Right cardiac atrium (tissue), 5 donors: ENCODE measurements at places on chromosomes 2 and 18. TPM values are rescaled to one million over a fixed set of nuclear protein-coding genes. Genes with fewer than 3 reads are reported as not detected.

DNA sequence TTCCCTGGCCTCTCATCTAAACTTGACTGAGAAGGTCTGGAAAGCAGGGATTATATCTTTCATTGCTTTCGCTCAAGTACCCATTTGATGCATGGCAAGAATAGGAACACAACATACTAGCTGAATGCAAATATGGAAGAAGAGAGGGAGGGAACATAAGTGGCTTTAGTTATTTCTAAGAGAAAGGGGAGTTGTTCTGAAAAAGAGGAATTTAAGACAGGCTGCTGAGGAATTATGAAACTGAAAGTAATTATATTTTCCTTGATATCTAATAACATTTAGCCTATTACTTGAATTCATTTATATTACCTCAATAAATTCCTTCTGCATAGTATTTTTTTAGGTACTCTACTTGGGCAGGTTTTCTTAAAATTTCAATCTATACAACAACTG is 105.8 kb upstream of the TTN start:
- no peak for DNase-seq

GRCh38 chr2:8421658-8422449 is 260.0 kb upstream of the ID2 start:
- DNase-seq, result no peak

ATP6V1B1 gene
- total RNA-seq, result 0.84 TPM

CTLA4 gene
- not detected for total RNA-seq
